ENCODE measurements at places on chromosomes 3 and 15.

DNA sequence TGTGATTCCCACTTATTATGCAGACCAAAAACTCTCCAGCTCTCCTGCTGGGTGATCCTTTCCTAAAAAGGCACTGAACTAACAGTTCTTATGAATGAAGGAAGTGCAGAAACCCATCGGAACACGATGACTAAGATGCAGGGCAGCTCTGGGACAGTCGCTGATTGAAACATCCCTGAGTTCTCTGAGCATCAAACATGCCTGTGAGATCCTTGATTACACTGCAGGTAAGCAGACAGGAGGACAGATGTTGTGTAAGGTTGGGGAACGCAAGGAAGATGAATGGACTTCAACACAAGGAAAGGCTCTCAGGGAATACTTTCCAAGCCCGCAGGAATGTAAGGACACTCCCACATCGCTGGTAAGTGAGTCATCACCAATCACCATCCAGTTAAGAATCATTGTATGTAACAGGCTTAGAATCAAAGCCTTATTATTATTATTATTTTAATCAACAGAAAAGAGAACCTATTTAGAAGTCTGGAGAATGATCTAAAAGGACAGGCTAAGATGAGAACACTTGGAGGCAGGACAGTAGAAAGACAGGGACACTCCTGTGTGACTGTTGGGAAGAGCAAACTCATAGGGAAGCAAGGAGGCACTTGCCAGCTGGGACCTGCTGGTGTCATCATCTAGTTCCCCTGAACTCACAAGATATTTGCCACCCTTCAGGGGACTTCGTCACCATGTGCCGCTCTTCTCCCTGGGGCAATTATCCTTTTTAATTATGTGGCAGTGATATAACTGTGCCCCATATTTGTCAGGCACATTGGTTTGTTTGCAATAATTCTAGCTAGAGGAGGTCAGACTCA, 26.0 kb downstream of the TMEM158 start:
- peak; percentile 99 for DNase-seq

DNA sequence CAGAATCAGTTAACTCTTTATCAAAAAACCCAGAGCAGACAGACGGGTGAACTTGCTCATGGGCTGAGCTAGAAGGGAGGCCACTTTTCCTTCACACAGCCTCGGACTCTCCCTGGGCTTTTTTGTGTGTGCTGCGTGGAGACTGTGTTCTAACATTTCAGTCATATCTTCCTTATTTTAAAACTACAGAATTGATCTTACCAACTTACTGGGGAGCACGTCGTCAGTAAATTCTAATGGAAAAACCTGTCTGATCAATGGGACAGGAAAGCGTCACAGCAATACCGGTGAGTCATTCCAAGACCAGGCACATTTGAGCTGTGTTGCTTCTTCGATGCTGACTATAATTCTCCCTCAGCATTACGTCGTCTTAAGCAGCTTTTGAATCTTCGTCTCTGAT, 145.1 kb downstream of the LPP start:
- no peak for DNase-seq

GRCh38 chr3:52247409-52248164, 2.0 kb downstream of the PPM1M start:
- no peak for DNase-seq

GRCh38 chr3:50583897-50584296, 14.6 kb downstream of the HEMK1 start:
- no peak for DNase-seq

DNA sequence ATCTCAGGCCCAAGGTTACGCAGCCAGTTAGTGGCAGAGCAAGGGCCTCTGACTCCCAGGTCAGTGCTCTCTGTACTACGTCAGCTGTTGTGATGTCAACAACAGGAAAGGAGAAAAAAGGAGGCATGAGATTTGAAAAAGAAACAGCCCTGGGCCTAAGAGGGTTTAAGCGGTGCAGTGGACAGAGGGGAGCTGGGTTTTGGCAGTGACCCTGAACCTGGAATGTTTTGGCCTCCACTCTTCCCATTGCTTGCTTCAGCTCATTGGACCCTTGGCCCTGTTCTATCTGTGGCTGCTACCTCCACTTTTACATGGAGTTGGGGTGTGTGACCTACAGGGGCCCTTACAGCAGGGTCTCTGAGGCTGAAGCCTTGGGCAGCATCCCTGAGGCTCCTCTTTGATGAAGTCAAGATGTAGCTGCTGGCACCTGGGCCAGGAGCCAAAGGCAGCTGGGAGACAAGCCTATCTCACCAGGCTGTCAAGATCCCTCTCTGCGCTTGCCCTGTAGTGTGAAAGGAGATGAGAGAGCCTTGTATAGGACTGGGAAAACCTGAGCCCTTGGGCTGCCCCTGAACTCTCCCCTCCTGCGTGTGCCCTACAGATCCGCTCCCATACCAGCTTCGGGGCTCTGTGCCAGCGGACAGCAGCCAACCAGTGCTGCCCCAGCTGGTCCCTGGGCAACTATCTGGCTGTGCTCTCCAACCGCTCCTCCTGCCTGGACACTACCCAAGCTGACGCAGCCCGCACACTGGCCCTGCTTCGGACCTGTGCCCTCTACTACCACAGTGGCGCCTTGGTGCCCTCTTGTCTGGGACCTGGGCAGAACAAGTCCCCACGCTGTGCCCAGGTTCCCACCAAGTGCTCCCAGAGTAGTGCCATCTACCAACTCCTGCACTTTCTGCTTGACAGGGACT, 8.7 kb downstream of the DISP2 start:
- DNase-seq, result no peak

- no peak for DNase-seq
Observed at GRCh38 chr3:128193168-128193567, 39.9 kb downstream of the EEFSEC start.

DNA sequence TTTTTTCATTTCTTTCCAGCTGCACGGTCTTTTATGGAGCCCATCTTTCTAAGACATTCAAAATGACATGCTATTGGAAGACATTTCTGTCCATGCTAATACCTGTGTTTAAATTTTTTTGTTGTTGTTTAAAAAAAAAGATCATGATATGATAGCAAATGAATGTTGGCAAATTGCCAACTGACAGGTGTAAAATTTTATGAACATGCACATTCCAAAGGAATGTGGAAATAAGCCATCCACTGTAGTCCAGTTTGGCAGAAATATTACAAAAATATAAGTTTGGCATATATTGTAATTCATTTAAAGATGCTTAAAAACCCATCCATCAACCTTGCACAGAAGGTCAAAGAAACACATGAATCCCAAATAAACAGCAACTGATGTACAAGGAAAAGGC, 75.6 kb upstream of the WNT5A start:
- no peak for DNase-seq

- DNase-seq, result no peak
Observed at GRCh38 chr3:193767353-193768069, 174.5 kb downstream of the OPA1 start.

DNA sequence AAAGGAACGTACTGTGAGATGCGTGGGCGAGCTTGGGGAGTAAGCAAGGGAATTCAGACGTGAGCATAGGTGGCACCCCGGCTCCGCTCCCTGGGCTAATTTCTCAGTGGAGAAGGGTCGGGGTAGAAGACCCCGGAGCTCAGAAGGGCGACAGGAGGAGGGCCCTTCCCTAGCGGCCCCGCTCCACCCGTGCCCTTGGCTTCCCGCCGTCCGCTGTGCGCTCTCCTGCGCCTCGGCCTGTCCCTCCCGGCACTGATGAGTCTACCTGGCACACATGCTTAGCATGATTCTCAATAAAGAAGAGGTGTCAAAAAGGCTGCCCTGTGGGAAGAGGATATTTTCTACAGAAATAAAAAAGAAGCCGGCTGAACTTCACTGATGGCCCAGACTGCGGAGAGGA, 292.7 kb downstream of the OCA2 start:
- no peak for DNase-seq

DNA sequence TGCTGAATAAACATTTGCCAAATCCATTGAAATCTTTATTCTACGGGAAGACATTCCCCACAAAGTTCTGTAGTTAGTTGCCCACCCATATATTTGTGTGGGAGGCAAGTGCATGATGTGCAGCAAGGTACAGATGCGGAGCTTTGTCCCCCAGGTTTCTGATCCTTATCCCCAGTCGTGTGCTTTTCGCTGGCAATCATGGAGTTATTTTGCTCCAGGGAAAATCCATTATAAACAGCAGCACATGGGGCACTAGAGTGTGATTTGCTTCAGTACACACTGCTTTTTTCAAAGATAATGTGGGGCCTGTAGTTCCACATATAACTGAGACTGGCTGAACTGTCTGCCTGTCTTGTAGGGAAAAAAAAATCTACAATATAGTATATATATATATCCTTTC, 132.1 kb downstream of the FEZF2 start:
- DNase-seq, result no peak

DNA sequence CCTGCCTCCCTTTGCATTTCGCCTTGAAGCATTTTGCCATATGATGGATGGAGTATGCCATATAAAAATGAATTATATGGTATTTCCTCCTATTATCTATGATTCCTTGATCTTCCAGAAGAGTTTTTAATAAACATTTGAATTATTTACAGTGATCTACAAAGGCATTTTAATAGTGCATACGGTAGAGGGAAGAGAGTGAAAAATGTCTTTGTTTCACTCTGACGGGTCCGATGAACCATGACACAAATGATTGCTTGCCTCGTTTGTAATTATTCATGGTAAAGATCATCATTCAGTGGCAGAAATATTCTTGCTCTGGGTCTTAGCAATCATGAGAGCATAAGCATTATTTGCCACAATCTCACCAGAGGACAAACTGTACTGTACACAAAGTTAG, 1010.9 kb downstream of the NTRK3 start:
- no peak for DNase-seq

GRCh38 chr3:48788544-48789162, 59.0 kb downstream of the PRKAR2A start:
- DNase-seq, result no peak

DNA sequence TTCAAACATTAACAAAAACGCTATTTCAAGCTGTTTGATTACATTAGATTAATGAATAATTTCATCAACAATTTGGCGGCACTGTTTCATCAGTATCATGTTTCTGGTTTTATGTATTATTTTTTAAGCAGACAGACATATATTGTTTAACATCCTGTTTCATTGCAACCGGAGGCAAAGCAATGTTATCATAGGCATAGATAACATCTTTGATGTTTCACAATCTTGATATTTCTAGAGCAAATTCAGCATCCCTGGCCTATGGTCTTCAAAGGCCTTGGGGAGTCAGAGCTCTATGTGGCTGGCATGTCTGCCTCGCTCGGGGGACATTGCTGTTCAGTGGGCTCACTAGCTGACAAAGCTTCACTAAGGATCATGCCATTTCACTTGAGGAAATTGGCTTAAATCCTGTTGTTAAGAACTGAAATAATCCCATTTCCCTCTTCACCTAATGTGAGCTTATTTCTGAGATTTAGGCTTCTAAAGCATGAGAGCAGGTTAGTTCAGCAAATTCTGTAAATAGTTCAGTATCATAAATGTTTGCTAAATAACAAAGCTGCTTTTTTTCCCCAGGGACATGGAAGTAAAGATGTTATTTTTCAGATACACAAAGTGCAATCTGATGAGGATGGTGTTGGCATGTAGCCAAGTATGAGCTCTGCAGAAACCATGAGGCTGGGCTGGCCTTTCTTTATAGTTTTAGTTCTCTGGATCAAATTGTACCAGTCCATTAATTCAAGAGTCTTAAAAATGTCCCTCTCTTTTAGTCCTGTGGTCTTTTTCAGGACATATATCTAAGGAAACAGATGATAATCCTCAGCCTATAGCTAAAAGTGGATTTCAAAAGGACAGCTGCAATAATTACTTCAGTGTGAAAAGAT, 941.4 kb downstream of the PLOD2 start:
- DNase-seq, result no peak

- no peak for DNase-seq
Observed at GRCh38 chr3:184781801-184782200, 30.2 kb upstream of the VPS8 start.

DNA sequence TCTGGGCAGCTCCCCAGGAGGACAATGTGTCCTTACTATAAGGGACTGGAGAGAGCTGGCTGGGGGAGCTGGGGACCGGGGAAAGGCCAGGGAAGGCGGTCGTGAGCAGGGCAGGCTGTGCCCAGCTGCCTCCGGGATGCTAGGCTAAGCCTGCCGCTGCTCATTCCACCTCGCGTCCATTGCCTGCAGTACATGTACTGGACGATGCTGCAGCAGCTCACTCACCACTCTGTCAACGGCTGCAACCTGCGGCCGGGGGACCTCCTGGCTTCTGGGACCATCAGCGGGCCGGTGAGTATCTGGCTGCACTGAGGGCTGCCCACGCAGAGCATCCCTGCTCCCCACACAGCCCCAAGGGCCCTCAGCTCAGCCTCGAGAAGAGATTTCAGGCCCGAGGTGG, 27.1 kb downstream of the FAH start:
- no peak for DNase-seq

DNA sequence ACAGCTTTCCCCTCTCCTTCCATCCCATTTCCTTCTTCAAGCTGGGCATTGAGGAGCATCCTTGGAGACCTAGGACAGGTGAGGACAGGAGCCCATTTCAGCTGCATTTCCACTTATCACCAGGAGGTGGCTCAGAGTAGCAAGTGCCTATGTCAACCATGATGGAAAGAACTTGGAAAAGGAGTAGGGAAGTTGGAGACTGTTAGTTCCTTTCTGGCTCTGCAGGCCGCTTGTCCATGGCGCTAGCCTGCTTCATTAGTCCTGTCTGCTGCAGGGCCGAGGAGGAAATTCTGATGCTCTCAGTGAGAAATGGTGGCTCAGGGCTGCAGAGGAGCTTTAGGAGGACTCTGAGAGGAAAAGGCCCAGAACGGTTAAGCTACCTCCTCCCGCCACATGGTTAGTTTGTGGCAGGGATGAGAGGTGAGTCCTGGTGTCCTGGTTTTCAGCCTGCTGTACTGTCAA, 7.0 kb upstream of the CD276 start:
- DNase-seq, result peak; percentile 82

DNA sequence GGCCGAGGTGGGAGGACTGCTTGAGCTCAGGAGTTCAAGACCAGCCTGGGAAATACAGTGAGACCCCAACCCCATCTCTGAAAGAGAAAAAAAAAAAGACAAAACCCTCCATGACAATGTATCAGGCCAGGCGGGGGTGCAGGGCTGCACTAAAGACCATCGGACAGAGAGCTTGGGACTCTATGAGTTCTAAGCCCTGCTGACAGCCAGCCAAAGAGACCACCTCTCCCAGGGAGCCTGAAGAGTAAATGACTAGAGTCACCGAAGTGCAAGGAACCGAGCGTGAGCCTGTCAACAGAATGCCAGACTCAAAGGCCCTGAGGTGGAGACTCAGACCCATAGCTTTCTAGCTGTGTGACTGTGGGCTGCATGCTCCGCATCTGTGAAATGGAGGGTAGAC, 12.5 kb downstream of the POC1A start:
- DNase-seq, result no peak

DNA sequence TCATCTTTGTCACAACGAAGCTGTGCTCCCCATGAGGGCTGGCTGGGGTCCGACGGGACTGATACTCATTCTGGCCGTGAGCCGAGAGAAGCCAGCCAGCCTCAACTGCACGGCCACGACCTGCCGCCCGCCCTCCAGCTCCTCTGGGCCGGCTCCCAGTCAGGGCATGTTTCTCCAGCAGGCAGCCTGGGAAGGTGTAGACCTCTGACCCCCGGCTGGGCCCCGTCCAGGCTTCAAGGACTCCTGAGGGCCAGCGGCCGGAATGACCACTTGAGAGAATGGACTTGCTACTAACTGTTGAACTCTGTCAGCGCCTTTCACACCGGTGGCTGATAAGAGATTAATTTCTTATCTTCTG, 18.1 kb upstream of the MUC4 start:
- DNase-seq, result no peak
